Stimulated activated CD4-positive, alpha-beta T cell treated with anti-CD3 and anti-CD28 coated beads, Interleukin-2, amount 100 ng/mL, for 4 hours (primary cell): ENCODE measurements at places on chromosomes 2 and 18.

- DNase-seq, result no peak
These were observed 121.8 kb downstream of the TDRD15 start for GRCh38 chr2:21245565-21245964.

- no peak for DNase-seq
These were observed 525.4 kb downstream of the KCNJ3 start for GRCh38 chr2:155223781-155224406.

GRCh38 chr2:128197059-128197458, 106.1 kb downstream of the UGGT1 start:
- DNase-seq, result no peak

- DNase-seq, result no peak
These were observed 30.6 kb downstream of the FAM178B start for GRCh38 chr2:96955762-96956161.
